ENCODE measurements at places on chromosomes 5 and 9. TPM values are rescaled to one million over a fixed set of nuclear protein-coding genes. Genes with fewer than 3 reads are reported as not detected.

DNA sequence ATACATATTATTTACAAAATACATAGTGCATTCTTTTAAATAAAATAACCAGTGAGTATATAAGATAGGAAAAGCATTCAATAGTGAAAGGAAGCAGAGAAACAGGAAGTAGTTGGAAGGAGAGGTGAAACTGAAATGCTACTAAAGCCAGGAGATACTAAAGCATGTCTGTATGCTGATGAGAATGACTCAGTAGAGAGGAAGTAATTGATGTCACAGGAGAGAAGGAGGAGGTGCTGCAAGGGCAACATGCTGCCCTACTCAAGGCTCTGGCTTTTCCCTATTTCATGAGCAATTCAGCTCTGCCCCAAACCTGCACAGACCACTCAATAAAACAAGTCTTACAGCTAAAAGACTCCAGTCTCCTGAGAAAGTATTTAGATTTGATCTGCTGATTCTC, 108.5 kb upstream of the TXNDC8 start:
- DNase-seq, result no peak

DNA sequence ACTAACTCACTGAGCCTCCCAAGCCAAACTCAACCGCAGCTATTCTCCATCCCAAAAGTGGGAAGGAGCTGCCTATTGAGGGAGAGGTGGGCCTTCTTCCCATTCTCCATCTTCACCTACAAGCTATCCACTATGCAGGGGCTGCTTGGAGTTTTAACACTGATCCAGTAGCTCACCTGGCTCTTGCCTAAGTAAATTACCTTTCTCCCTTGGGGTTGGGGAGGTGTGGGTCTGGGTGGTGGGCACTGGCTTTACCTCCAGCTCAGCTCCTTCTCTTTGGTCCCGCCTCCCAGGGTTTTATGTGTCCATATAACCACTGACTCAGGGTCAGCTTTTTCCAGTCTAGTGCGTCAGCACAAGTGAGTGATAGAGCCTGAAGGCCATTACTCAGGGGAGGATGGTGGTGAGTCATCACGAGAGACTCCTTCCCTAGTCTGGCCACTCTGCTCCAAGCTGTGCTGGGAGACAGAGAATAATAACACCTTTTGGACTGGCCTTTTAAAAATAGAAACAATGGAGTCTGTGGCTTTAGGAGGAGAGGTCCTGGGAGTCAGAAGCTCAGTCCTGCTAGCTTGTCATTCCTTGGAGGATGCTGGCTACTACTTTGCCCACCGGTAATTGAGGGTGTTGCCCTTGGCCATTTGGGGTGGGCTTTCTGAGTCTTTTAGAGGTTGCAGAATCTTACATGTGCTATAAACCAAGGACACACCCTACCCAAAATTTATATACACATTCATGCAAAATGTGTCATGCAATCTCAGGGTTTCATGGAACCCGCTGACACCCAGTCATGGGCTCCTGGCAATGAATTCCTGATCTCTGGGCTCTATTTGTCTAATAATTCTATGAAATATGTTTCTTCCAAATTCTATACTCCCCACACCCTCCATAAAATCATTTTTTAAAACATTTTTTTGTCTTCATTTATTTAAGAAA, 35.6 kb upstream of the ATP6V1G1 start:
- DNase-seq, result peak; percentile 99

GRCh38 chr5:69217548-69218526, 16.8 kb upstream of the CDK7 start:
- DNase-seq, result peak; percentile 89

- no peak for DNase-seq
These were observed 98.4 kb downstream of the PHF2 start for GRCh38 chr9:93674580-93675335.

DNA sequence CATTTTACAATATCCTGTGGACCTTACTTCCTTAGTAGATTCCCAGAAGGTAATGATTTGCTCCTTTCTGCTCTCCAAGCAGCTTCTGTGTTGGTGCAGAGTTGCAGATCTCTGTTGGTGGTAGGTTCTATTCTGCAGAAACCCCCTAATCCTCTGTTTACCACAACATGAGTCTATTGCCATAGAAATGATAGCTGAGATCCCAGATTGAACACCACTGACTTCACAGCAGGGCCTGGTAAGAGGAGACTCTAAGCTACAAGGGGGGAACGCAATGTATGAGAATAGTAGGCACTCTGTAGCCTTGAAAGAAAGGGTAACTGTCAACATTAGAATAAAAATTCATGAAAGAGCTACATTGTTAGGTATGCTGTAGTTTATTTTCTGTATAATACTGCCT, 59.5 kb downstream of the MUSK start:
- DNase-seq, result no peak

- no peak for DNase-seq
These were observed 82.9 kb downstream of the TMEM252 start for GRCh38 chr9:68457803-68458202.

GRCh38 chr5:66344544-66344943, 200.4 kb downstream of the SREK1 start:
- no peak for DNase-seq

DNA sequence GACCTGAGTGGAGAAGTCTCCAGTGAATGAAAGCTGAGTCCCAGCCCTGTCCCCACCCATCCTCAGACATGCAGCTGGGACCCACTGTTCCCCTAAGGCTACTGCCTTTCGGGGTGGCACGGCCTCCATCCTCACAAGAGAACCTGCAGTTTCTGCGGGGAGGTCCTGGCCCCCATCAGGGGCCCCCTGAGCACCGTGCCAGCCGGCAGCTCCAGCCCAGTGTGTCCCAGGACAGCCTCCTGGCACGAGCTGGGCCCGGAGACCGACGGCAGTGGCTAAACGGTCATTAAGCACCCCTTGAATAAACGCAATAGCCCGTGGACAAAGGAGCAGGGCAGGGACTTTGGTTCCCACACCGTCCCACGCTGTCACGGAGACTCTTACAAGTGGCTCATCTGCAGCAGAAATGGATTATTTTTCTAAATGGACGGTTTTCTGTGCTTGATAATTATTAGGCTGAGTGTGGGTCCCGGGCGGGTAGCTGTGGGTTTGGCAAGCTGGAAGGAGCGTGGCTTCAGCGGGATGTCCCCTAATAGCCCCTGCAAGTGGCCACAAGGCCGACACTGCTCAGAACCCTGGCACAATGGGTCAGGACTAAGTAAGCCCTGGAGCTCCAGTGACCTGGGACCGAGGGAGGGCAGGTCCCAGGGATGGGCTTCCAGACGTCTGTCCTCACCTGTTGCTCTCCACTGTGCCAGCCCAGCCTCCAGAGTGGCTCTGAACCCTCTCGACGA, 17.4 kb downstream of the FAM78A start:
- DNase-seq, result no peak

GRCh38 chr5:65105301-65105700, 336.6 kb downstream of the CWC27 start:
- no peak for DNase-seq

DNA sequence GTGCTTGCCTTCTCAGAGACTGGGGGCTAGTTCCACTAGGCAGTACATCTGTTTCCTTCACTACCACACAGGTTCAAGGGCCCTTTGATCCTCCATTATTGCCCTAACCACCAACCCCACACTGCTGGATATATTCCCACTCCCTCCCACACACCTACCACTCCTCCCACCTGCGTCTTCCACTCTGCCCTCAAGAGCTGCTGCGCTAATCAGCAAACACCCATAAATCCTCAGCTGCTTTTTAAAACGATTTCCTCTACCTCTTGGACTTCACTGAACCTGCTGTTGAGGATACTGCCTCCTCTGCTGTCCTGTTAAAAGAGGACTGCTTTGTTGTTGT, 120.9 kb downstream of the MAPKAP1 start:
- DNase-seq, result no peak

- DNase-seq, result no peak
These were observed 147.5 kb downstream of the CAVIN4 start for GRCh38 chr9:100725371-100725770.

CD72 gene
- 0.50 TPM for total RNA-seq

FOXD4L3 gene
- total RNA-seq, result not detected

PCDHGA8 gene
- total RNA-seq, result 0.63 TPM

OR1L1 gene
- not detected for total RNA-seq

CCL27 gene
- total RNA-seq, result 0.54 TPM

CLPTM1L gene
- 150 TPM for total RNA-seq

BTNL8 gene
- not detected for total RNA-seq

HAND1 gene
- total RNA-seq, result not detected

CDC25C gene
- total RNA-seq, result 6.2 TPM

HINT1 gene
- total RNA-seq, result 217 TPM
